ENCODE measurements at places on chromosomes 4 and X. TPM values are rescaled to one million over a fixed set of nuclear protein-coding genes. Genes with fewer than 3 reads are reported as not detected.

The IL1RAPL1 gene
- total RNA-seq = not detected

The BEX5 gene
- 4.5 TPM for total RNA-seq

The TRIM61 gene
- 3.4 TPM for total RNA-seq

The ETDA gene
- total RNA-seq = not detected

The MRPL1 gene
- 112 TPM for total RNA-seq

The REELD1 gene
- total RNA-seq = not detected

The BEX1 gene
- 1.8 TPM for total RNA-seq

The RXFP1 gene
- total RNA-seq = not detected

The SLC10A4 gene
- total RNA-seq = not detected

The GASK1B gene
- not detected for total RNA-seq

The SCML1 gene
- total RNA-seq = 4.0 TPM

The EGF gene
- total RNA-seq = not detected

The ANOS1 gene
- total RNA-seq = not detected

The MAGEA11 gene
- not detected for total RNA-seq

The ASB11 gene
- total RNA-seq = not detected

The SLC9A6 gene
- total RNA-seq = 10.7 TPM

Data from activated naive CD8-positive, alpha-beta T cell treated with anti-CD3 and anti-CD28 coated beads for 36 hours (primary cell).